ENCODE measurements at places on chromosomes 5 and 9.

DNA sequence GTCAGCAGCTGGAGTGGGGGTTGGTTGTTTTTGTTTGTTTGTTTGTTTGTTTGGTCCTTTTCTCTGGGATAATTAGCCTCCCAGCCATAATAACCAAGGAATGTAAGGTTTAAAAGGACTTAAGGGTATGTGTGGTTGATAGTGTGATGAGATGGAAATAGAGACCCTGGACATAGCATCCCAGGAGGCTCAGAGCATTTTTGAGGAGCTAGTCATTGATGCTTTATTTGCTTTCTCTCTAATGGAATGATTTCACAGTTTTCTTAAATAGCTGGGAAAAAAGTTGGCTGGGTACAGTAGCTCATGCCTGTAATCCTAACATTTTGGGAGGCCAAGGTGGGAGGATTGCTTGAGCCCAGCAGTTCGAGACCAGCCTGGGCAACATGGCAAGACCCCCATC is 45.1 kb downstream of the TTC1 start:
- no peak for DNase-seq

- peak; percentile 87 for DNase-seq
Measured at GRCh38 chr5:181187500-181188213, 17.3 kb downstream of the TRIM7 start.

DNA sequence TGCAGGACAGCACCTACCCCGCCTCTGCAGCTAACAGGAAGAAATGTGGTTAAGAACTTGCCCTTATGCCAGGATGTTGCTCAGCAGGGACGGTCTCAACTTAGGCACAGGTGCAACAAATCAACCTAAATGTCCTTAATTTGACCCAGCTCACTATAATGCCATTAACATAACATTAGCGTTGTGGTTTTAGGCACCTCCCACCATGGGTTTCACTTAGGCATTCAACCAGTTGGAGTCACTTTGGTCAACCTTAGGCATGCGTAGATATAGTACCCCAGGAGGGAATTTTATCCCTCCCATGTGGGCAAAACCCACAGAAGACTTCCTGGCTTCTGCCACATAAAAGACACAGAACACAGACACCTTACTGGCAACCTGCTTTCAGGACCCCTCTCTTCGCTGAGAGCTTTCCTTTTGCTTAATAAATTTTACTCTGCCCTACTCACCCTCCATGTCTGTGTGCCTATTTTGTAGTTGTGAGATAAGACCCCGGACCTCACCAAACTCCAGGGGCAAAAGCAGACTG is 8.7 kb upstream of the ERAP1 start:
- DNase-seq: peak; percentile 57

- DNase-seq: no peak
Measured at GRCh38 chr9:135889564-135890189, 17.7 kb downstream of the CAMSAP1 start.

GRCh38 chr9:84953797-84954705 is 284.5 kb downstream of the NTRK2 start:
- peak; percentile 61 for DNase-seq

- no peak for DNase-seq
Measured at GRCh38 chr5:116063950-116064349, 20.9 kb upstream of the COMMD10 start.

DNA sequence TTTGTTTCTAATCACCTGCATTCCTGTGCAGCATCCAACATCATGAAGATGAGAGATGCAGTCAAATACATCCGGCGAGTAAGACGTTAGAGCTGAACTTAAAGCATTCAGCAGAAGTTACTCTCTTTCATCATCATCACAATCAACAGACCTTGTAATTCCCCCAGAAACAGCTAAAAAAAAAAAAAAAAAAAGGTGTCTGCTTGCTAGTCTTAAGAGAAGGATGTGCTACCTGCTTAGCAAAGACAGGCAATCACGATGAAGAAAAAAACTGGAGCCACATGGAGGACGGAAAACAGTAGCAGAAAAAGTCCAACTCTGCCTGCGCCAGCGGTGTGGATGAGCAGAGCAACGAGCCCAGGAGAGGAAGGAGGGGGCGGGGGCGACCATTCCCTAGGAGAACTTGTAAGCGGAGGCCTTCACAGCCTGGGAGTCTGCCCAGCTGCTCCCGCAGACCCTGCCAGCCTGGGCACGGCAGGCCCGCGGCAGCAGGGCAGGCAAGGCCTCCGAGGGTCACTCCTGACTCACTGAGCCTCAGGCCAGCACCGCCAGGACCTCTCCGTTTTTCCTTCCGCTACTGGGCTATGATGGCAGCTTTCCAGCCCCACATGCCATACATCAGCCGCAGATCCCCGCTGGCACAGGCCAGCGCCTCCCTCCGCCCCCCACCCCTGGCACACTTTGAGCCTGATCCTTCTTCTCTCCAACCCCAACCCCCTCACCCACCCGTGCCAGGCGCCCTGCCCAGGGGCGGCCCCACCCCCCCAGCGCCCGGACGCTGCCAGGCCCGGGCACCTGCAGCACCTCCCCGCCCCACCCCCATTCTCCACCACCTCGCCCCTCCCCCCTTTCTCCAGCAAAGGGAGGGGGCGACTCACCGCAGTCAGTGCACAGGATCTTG is 1.4 kb downstream of the NRG2 start:
- no peak for DNase-seq

GRCh38 chr9:27654629-27655285 is 81.5 kb upstream of the C9orf72 start:
- no peak for DNase-seq

- DNase-seq: no peak
Measured at GRCh38 chr5:176441921-176442323, 6.3 kb upstream of the FAF2 start.

DNA sequence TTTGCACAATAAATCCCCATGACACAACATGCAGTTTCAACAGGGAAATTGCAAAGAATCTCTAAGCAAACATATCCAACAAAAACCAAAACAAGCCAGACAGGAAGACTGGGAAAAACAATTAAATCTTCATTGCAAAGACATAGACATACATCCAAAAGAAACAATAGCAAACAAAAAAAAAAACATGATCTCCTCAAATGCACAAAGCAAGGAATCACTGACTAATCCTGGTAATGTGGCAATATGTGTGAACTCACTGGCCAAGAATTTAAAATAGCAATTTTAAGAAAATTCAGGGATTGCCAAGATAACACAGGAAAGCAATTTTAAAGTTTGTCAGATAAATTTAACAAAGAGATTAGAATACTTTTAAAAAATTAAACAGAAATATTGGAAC is 520.1 kb upstream of the SMC2 start:
- no peak for DNase-seq

GRCh38 chr5:4130819-4131218 is 535.2 kb downstream of the IRX1 start:
- no peak for DNase-seq

- no peak for DNase-seq
Measured at GRCh38 chr5:96664669-96665068, 2.5 kb downstream of the CAST start.

GRCh38 chr9:120312031-120312430 is 267.9 kb downstream of the CDK5RAP2 start:
- DNase-seq: no peak

DNA sequence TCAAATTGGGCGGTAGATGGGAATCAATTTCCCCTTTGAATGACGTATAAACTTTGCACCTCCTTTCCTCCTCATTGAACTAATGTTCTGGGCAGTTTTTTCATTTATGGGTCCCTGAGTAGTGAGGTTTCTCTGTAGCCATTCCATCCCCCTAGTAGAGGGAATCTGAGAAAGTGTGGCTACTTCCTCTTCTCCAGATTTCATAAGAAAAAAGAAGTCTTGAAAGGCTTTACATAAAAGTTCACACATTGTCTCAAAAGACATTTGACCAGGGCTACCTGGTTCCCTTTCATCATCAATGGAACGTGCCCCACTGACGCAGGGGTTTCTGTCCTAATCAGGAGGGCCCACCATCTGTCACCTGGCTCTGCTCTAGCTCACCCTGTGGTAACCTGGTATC is 57.3 kb downstream of the CTSL start:
- DNase-seq: no peak

DNA sequence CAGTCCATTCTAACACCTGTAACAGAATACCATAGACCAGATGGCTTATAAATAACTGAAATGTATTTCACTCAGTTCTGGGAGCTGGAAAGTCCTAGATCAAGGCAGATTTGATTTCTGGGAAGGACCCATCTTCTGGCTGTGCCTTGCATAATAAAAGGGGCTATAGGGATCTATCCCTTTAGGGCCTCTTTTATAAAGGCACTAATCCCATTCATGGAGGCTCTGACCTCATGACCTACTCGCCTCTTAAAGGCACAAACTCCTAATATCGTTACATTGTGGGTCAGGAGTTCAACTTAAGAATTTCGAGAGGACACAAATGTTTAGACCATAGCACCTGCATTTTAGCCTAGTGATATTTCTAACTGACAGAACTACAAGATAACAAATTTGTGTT is 619.0 kb downstream of the CDH18 start:
- no peak for DNase-seq

- no peak for DNase-seq
Measured at GRCh38 chr9:93116072-93116961, 17.7 kb downstream of the NINJ1 start.

DNA sequence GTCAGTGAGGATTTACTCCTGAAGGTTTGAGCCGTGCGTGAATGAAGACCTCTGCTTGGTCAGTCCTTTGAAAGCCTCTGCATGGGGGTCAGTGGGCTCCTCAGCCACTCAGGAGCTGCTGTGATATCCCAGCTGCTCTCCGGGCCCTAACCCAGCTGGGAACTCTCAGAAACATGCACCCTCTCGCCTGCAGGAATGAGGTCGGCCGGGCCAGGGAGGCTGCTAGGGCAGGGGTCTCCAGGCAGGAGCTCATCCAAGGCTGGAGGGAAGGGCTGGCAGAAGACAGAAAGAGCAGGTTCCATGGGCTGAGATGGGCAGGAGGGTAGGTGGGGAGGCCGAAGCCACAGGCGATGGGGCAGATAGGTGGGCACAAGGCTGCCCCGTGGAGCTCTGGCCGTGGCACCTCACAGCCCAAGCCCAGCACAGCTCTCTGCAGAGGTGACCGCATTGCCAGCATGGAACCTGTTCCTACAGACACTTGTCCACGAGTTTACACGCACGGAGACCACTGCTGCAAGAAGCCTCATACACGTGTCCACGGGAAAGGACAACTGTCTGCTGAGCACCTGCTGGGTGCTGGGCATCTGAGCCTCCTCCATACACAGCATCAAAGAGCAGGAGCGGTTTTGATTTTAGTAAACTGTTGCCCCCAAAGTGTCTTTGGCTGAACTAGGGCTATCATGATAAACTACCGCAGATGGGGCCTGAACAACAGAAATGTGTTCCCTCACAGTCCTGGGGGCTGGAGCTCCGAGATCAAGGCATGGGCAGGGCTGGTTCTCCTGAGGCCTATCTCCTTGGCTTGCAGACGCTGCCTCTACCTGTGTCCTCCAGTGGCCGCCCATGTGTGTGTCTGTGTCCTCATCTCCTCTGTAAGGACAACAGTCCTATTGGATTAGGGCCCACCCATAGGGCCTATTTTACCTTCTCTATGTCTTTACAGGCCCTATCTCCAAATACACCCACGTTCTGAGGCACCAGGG is 85.2 kb upstream of the ADAMTS2 start:
- no peak for DNase-seq

DNA sequence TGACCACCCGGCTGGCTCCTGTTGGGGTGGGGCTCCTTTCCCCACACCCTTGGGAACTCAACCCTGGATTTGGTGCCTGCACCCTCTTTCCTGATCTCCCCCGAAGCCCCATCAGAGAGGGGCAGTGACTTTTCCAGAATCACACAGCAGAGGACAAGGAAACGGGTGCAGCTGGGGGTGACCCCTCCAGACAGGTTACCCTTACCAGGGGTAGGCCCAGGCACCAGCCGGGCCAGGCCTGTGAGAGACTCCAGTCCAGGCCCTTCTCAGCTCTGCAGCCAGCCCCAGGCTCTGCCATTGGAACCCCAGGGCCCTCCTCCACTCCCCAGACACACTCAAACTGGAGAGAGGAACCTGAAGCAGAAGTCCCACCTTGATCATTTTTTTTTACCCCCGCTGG is 19.0 kb upstream of the PHYHD1 start:
- DNase-seq: no peak

- no peak for DNase-seq
Measured at GRCh38 chr5:169861934-169862333, 118.4 kb downstream of the INSYN2B start.

- DNase-seq: no peak
Measured at GRCh38 chr5:92525131-92525530, 1055.9 kb downstream of the NR2F1-AS1 start.

DNA sequence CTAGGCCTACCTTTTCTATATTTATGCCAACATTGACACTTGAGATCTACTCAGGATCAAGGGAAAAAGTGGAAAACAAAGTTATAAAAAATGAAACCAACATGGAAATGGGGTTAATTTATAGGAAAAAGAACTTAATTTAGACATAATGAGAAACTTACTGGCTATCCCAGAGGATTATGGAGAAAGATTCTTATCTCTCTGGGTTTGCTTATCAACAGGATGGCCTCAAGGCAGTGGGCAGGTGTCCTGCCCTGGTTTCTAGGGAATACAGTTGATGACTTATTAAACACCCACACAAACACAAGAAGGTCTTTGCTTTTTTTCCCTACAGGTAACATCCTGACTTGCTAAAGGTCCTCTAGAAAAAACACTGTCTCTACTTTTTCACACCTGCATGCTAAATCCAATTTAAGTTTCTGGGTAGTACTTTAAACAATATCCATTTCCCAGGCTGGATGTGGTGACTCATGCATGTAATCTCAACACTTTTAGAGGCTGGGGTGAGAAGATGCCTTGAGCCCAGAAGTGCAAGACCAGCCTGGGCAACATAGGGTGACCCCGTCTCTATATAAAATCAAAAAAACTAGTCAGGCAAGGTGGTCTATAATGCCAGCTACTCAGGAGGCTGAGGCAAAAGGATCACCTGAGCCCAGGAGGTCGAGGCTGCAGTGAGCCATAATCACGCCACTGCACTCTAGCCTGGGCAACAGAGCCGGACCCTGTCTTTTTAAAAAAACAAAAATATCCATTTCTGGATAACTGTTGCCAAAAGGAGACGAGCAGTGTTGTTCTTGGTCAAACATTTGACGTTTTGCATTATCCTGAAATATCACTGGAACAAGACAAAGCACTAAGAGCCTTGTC is 6.6 kb upstream of the ZNF608 start:
- DNase-seq: no peak

DNA sequence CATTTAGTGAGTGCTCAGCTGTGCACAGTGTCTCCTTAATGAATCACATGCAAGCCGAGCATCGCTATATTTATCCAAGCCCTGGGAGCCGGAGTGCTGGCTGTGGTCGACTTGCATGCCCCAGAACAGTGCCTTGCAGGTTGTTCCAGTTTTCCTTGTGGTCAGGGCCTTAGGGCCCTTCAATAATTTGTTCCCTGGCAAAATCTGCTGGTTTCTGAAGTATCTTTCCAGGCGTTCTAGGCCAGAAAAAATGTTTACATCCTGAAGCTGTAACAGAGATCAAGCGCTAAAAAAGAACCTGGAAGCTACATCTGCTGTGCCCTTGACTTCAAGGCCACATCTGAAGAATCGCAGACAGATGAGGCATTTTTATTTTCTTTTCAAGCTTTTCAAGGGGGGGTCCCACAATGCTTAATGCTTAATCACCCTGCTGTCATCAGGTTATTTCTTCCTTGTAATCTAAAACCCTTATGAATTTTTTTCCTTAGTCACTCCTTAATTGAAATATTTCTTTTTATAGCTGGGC is 105.8 kb downstream of the DOCK2 start:
- DNase-seq: no peak

GRCh38 chr5:159550951-159551350 is 220.7 kb upstream of the IL12B start:
- no peak for DNase-seq
